ENCODE measurements at places on chromosomes 16 and 17.

GRCh38 chr16:75703306-75703705, 2.0 kb upstream of the DUXB start:
- no peak for ATAC-seq

DNA sequence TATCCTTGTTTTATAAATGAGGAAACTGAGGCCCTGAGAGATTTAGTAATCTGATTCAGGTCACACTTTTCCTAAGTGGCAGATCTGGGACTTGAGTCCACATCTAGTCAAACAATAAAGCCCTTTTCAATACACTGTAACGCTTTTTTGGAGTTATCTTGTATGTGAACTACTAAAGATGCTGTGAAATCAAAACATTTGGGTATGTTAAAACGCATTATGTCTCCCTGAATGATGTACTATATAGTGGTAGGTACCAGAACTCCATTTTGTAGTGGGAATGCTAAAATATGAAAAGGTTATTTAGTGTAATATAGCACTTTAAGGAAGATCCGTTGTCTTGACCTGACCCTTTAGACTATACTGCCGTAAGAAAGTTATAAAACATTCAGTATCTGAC, 57.2 kb downstream of the NACA2 start:
- no peak for ATAC-seq

DNA sequence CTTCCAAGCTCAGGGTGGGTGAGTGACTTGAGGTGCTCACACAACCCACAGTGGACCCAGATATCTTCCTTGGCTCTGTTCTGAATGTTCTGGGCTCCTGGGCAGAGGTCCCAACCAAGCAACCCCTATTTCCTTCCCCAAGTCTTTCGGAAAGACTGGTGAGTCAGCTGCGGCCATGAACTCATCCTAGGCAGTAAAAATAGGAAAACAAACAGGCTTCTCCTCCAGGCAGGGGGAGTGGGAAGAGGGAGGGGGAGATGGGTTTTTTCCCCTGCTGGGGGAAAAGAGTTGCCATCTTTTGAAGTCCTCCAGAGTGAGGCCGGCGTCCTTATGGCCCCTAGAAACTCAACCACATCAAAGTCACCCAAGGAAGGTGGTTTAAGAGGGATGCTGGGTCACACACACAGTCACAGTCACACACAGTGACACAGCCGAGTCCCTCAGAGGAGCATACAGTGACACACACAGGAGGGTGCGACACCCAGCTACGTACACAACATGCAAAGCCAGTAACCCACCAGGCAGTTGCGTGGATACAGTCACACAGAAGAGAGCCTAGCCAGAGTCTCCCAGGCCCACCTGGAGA, 16.0 kb upstream of the DLX4 start:
- peak; percentile 32 for ATAC-seq

DNA sequence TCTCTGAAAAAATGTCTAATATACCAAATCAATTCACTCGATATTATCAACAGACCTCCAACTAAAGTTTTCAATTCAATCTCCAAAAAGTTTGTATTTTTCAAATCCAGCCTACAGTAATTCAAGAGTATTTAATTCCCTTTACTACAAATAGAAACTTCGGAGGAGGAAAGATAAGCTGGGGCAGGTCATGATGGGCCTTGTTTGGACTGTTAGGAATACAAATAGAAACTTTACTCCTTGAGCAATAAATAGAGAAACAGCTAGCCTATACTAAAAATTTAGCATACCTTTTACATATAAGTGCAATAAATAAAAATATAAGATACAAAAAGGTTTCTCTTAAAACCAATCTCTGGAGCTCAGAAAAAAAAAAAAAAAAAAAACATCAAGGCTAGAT, 98.2 kb downstream of the NCOR1 start:
- ATAC-seq = no peak
